ENCODE measurements at places on chromosomes 7 and 10.

GRCh38 chr7:18703685-18704084, 208.1 kb downstream of the HDAC9 start:
- no peak for DNase-seq

DNA sequence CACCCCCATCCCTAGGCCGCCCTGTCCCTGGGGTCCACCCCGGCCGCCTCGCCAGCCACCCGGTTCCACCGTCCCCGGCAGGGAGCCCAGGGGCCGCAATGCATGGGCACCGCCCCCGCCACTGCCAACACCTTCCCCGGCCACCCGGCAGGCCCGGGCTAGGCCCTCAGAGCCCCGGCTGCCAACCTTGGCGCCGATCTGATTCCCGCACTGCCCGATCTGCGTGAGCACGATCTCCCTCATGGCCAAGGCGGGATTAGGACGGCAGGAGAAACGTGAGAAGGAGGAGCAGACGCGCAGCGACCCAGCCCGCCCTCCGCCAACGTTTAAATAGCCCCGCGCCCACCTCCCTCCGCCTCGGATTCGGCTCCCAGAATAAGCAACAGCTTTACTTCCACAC, at the start of gene TUBB8:
TUBB8 (minus strand) TSS at position 301 of the 400 bp plus-strand sequence; CDS start at position 243, 58 bp downstream.
- no peak for DNase-seq

DNA sequence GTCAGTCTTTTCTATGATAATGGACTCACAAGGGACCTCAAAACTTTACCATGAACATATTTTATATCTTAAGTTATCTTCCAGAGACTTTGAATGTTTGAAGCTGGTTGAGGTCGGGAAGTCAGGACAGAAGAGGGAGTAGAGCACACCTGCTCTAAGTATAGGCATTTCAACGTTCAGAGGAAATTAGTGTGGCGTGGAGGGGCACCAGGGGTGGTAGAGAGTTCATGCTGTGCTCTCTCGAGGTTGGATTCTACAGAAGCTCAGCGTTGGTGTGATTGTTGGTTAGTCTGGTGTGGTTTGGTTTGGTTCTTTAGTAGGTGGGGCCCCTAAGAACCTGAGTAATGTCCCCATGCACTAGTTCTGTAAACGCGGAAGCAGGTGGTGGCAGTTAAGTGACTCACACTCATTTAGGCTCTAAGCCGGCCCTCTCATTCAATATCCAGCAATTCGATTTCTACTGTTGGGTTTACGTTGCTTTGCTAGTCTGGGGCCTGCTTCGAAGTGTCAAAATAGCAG, 19.8 kb downstream of the CNTNAP2 start:
- DNase-seq, result no peak

DNA sequence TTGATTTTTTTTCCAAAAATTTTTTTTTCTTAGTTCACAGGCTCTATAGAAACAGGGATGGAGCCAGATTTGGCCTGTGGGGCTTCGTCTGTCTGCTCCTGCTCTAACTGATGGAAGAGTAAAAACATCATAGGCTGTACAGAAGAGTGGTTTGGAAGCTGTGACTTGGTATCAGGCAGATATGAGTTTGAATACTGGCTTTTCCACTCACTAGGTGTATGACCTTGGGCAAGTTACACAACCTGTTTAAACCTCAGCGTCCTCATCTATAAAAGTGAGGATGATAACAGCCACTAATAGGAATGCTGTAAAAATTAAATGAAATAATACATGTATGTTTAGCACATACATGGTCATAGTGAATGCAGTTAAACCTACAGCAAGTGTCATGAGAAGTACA, 26.9 kb upstream of the DNAJC1 start:
- no peak for DNase-seq

- no peak for DNase-seq
These were observed 1.1 kb upstream of the ACTR3C start for GRCh38 chr7:150324373-150324961.

GRCh38 chr7:92934096-92934495, 97.7 kb upstream of the CDK6 start:
- no peak for DNase-seq

DNA sequence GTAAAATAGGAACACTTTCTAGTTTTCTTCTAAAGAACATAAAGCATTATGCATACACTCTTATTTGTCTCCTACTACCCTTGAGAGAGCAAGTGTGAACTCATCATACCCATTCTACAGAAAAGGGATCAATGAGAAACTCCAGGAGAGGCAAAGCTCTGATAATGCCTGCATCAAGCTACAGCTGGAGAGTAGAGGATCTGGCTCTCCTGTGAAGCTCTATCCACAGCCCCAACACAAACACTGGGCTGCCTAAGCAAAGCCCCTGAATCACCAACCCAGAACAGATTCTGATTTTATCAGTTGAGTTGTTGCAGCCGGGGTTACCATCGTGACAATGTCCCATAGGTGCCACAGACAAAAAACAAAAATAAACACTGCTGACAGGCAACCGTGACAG, 74.9 kb downstream of the NUDCD3 start:
- no peak for DNase-seq

GRCh38 chr7:43758029-43758821, at the start of gene BLVRA:
Gene BLVRA, plus strand, starts transcription at chr7:43758680. Its CDS starts 12,479 bp downstream, at chr7:43771159.
- DNase-seq, result no peak

DNA sequence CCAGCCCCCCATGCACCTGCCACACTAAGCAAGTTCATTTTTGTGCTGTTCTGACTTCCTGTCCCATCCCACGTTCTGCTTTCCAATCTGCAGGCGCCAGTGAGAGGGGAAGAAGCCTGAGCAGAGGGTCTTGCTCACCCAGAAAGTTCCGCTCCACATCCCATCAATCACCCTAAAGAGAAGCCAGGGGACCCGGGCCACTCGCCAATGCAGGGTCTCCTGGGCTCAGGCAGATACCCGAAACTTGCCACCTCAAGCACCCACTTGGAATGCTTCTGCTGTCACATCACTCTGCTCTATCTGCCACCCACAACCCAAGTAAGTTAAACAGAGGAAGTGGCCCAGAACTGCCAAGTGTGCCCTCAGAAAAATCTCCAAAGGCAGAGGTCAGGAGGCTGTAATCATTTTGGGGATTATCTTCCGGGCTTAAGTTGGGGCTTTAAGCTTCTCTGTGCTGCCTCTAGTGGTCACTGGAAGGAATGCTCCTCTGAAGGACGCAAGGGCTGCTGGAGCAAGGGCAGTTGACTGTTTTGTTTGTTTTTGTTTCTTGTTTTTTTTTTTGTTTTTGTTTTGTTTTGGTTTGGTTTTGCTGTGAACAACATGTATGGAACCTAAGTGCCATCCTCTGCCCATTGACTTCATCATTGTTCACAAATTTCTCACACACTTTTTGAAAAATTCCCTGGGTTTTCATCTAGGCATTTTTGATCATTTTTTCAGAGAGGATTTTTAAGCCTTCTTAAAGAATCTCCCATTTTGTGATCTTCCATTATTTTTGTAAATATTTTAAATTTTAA, 25.5 kb downstream of the PRR15 start:
- DNase-seq, result peak; percentile 85

DNA sequence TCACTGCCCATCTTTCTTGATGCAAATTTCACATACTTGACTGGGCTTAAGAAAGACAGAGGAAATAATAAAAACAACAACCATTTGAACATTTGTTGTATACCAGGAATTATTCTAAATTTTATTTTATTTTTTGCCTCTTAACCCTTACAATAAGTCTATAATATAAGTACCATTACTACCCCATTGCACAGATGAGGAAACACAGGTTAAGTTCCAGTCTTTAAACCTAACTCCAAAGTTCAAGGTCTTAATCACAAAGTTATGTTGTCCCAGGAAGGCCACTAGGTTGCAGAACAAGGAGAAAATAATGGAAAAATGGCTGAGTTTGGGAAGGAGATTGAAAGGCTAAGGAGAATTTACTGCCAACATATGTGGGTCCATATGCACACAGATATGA, 3.5 kb downstream of the FKBP14 start:
- no peak for DNase-seq

DNA sequence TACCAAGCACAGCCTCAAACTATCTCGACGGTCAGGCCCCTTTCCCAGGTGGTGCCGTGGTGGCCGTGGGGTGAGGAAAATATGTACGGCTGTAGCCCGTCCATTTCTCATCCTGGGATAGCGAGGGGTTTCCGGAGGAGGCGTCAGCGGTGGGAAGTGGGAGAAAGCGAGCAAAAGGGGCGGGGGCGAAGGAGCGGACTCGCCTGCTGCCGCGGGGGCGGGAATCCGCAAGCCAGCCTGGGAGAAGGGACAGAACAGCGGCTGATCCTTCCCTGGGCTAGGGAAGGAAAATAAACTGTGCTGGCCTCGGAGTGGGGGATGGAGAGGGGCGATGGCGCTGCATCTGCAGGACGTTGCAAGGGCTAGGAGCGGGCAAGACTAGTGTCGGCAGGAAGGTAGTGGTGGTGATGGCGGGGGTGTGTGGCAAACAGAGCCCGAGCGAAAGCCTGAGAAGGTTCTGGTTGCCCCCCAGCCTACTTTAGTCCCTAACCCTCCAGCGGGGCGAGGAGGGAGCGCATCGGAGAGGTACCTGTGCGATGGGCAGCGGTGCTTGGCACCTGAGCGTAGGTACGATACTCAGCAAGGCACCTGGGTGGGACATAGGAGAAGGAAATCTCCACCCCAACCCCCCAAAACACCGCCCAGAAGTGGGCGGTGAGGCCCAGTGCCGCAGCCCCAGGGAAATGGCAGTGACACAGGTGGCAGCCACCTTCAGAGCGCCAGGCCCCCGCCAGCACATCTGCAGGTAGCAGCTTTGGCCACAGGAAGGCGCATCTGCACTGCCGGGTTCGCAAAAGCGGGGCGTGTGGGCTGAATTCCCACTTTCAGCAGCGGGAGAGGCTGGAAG, 49.9 kb upstream of the STEAP1B start:
- peak; percentile 69 for DNase-seq

GRCh38 chr7:155163696-155164095, 93.6 kb downstream of the HTR5A start:
- DNase-seq, result no peak

- DNase-seq, result no peak
These were observed 638.2 kb upstream of the IGFBP3 start for GRCh38 chr7:46559194-46559832.

- DNase-seq, result no peak
These were observed 25.4 kb downstream of the TRDMT1 start for GRCh38 chr10:17176091-17176490.

DNA sequence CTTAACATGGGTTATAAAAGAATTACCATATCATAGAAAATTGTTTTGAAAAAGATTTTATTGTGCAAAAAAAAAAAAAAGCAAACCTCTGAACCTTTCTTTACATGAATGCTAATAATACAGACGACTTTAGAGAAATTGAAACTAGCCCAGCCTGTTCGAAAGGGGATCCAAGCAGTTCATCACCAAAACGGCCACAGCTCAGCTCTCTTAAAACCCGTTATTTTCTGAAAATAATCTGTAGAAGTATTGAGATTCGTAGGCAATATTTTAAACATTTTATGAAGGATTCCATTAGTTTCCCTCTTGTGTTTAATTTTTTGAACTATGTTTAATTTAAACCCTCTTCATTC, 9.9 kb upstream of the GSAP start:
- peak; percentile 52 for DNase-seq

GRCh38 chr7:64875658-64876406, 27.2 kb upstream of the ZNF273 start:
- DNase-seq, result no peak

GRCh38 chr10:103394180-103394579, 2.1 kb downstream of the ATP5MK start:
- no peak for DNase-seq

DNA sequence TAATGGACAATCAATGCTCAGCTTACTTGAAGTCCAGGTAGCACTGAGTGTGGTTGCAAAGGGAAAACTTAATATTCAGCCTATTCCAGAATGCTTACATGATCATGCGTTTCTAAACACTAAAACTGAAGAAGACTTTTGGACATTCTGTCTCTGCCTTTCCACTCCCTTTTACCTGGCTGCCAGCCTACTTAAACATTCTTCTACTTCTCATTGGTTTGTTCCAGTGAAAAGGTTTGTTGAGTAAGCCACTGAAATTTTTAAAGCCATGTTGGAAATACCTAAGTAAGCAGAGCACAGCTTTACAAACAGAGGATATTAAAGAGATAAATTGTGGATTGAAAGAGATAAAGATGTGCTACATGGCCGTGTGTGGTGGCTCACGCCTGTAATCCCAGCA, 1280.8 kb upstream of the AUTS2 start:
- no peak for DNase-seq

DNA sequence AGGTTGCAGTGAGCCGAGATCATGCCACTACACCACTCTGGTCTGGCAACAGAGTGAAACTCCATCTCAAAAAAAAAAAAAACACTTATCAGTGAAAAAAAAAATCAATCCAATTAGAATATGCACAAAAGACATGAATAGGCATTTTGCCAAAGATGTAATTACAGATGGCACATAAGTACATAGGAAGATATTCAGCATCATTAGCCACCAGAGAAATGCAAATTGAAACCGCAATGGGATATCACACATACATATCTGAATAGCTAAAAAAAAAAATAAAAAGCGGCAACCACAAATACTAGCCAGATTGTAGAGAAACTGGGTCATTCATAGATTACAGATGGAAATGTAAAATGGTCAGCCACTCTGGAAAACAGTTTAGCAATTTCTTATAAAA, 1310.8 kb downstream of the XPNPEP1 start:
- no peak for DNase-seq

- peak; percentile 6 for DNase-seq
These were observed 107.3 kb upstream of the STARD3NL start for GRCh38 chr7:38070718-38071117.

DNA sequence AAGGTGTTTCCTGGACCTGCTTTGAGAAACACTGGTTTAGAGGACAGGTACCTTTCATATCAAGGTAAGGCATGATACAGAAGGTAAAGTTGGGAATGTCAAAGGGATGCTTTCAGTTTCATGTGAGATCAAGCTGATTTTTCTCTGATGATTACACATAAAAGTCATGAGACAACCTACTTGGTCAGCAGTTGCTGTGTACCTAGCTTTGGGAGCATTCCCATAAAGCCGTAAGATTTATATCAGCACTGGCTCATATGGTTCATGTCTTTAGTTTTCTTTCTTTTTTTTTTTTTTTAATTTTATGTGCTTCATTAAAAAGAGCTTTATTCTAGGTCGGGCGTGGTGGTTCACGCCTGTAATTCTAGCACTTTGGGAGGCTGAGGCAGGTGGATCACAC, 265.3 kb upstream of the LRGUK start:
- DNase-seq, result no peak

GRCh38 chr7:143256325-143256724, 6.9 kb upstream of the GSTK1 start:
- peak; percentile 17 for DNase-seq

- DNase-seq, result peak; percentile 76
These were observed at the start of gene PRXL2A for GRCh38 chr10:80408242-80409101. Gene PRXL2A, plus strand, starts transcription at chr10:80408551. Its CDS starts 11,917 bp downstream, at chr10:80420468.

Data from NAMALWA (cell line).